MM.1S (cell line): ENCODE measurements at places on chromosomes 16 and 17.
A peak's percentile ranks its signal among the peaks of the same experiment; 100 is the strongest.

GRCh38 chr17:31248986-31249834 lies 47.8 kb downstream of the OMG start:
- no peak for DNase-seq

DNA sequence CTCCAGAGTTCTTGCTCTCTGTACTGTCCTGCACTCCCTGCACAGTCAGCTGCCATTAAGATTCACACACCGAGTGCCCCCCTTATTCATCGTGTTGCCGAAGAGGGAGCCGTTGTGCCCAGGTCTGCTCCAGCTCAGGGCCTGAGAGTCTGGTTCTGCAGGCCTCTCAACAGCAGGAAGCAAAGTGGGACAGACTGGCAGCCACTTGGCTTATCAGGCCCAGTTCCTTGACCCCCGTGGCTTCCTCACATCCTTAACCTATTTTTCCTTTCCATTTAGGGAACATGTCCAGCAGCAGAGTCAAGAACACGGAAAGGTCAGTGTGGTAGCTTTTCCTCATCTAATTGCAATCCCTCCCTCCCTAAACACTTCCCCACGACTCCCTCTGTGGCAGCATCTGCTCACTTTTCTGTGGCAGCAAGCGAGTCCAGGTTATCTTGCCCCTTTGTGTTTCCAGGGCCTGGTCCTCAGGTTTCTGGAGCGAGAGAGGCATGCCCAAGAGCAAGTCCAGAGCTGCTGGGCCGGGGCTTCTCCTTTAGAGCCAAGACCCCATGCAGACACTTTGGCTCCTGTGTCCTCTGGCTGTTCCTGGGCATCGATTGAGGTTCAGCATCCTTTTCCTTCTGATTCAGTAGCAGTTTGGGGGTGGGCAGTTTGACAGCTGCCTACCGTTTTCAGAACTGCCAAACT lies 22.1 kb upstream of the ADAM11 start:
- DNase-seq = no peak

DNA sequence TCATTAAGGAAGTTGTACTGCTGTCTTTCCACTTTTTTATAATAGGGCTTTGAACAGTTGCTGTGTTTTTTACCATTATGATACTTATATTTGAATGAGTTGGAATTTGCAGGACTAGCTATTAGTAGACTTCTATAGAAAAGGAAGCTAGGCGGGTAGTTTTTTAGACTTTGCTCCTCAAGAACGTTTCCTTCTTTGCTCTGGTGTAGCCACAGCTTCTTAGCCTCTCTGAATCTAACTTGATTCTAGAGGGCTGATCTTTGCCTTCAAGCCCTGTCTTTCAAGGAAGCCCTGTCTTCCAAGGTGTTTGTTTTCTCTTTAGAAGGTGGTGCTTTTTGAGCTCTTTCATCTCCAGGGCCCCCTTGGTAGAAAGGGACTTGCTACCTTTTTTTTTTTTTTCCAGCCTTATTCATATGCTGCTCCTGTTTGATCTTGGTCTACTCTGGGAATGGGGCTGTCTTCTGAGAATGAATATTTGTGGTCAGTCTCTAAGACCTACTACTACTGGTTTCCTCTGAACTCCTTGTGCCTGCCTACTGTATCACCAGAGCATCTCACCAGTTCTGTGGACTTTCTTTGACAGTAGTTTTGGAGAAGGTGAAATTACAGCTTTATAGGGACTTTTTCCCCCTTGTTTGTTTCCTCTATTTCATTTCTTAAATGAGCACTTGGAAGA lies 52.3 kb upstream of the RASL10B start:
- peak; percentile 9 for DNase-seq

GRCh38 chr16:16146380-16147315 lies 76.6 kb downstream of the ABCC6 start:
- no peak for DNase-seq

- DNase-seq = no peak
These were observed 142.5 kb upstream of the HS3ST2 start for GRCh38 chr16:22671301-22672076.

DNA sequence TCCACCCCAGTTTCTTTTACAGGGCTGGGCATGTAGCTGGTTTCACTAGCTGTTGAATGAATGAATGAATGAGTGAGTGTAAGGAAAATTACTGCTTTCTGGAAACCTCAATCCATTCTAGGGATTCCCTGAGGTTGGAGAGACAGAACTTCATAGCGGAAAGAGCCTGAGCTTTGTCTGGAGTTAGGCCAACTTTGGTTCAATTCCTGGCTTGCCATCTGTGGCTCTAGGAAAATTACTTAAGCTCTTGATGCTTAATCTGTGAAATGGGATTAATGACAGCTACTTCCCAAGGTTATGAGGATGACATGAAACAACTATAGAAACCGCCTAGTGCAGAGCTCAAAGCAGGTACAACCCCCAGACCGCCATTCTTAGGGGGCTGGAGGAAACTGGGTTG lies 76.3 kb upstream of the AXIN2 start:
- DNase-seq = no peak

DNA sequence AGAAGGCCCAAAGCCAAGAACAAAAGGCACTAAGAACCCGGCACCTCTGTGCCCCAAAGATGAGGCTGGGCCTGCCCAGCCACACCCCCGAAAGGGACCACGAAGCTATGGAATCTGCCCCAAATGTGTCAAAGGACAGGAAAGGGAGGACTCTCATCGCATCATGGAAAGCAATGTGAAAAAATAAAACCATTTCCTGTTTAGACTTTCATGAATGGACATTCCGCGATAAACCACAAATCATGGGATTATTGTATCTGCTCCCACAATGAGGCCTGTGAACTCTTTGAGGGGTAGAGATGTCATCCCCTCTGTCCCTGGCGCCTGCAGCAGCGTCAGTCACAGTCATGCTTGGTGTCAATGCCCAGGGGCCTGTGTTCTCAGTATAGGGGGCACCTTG lies 135.0 kb downstream of the COPRS start:
- DNase-seq = no peak

DNA sequence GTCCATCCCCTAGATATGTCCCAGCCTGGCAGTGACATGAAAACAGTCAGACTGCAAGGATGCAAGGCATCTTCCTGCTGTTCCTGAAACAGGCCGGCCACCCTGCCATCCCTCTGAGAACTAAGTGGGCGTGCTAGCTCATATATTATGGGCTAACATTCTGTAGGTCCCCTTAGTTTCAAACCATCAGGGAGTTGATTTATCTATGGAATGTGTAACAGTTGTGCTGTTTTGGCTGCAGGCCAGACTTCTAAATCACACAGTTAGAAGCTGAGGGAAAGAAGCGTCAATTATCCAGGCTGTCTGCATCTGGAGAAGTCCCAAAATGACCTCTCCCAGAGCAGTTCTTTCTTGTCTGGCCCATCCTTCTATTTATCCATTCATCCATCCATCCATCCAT lies 102.7 kb upstream of the DNAH9 start:
- no peak for DNase-seq

DNA sequence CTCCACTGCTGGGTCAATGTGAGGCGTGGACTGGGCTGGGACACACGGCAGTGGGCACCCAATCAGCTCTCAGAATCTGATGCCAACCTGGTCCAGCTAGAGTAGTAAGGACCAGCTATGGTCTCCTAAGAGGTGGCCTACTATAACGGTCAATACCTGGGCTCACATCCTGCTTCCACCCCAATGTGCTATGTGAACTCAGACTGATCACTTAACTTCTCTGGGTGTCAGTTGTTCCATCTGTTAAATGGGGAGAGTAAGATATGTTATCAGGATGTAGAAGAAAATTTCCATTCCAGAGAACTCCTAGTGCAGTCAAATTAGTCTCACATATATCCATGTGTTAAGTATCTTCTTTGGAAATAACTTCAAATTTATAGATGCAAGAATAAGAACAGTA lies 14.2 kb downstream of the FAM117A start:
- no peak for DNase-seq

GRCh38 chr17:81082177-81083073 lies 47.5 kb downstream of the BAIAP2 start:
- DNase-seq = no peak

GRCh38 chr16:87608400-87608985 lies 6.2 kb downstream of the JPH3 start:
- DNase-seq = peak; percentile 6

DNA sequence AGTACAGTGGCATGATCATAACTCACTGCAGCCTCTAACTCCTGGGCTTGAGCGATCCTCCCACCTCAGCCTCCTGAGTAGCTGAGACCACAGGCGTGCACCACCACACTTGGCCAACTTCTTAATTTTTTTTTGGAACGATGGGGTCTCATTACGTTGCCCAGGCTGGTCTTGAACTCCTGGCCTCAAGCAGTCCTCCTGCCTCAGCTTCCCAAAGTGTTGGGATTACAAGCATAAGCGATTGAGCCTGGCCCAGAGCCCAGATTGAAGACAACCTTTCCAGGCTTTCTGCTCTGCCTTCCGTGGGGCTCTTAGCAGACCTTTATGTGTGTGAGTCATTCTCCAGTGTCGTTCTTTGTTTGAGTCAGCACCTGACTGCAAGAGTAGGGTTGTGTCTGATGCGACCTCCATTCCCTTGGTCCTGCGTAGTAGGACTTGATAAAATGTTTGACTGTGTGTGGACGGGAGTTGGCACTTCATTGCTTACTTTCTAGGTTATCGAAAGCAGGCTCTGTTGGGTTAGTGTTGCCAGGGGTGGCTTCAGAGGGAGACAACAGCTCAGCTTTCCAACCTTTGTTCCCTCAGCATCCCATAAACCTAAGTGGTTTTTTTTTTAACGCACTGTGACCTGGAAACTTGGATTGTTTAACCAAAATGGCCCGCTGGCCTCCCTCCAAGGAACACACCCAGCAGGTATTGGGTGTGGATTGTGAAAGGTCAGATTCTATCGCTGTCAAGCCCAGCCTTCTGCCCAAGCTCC lies 26.4 kb downstream of the EEF2K start:
- DNase-seq = no peak

- DNase-seq = no peak
These were observed 559 bp downstream of the MVD start for GRCh38 chr16:88662222-88662842.

DNA sequence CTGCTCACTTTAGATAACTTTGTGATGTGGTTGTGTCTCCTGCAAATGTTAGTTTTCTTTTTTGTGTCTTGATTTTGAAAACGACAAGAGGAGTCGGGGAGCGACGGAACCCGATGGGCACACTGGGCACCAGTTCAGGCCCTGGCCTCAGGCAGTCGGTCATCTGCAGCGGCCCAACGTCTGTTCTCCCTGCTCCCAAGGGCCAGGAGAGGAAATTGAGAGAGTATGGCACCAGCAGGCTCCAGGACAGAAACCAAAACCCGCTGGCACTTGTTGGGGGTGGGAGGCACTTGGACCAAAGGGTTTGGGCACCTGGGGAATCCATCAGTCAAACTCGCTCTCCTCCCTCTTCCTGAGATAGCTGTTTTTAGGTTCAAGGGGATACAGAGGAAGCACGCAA lies 17.2 kb downstream of the RBFOX3 start:
- DNase-seq = no peak

DNA sequence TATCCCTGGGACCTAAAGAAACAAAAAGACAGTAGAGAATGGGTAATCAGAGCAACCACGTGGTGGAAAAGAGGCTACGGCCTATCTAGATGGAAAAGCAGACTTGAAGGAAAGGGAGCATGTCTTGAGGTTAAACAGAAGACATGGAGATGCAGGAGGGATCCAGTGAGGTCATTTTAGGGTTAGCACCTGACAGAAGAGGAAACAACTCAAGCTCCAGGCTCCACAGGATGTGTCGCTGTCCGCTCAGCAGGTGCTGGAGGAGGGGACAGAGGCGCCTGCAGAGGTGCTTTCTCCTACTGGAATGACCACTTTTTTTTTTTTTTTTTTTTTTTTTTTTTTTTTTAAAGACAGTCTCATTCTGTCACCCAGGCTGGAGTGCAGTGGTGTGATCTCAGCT lies 47.5 kb upstream of the CLEC3A start:
- no peak for DNase-seq

DNA sequence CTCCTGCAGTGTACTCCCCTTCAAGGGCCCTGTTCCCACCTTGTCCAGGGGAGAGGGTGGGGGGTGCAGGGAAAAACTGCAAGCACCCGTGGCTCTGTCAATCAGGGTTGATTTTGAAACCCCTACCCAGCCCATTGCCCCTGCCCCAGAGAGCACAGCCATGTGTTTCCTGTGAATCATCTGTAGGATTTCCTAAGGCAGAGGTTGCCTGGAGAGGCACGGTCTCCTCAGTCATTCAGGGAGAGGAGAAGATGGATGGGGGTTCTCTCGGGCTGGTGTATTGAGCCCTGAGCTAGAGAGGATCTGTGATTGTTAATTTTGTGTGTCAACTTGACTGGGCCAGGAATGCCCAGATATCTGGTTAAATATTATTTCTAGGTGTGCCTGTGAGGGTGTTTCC lies 3.5 kb upstream of the AGRP start:
- DNase-seq = no peak

DNA sequence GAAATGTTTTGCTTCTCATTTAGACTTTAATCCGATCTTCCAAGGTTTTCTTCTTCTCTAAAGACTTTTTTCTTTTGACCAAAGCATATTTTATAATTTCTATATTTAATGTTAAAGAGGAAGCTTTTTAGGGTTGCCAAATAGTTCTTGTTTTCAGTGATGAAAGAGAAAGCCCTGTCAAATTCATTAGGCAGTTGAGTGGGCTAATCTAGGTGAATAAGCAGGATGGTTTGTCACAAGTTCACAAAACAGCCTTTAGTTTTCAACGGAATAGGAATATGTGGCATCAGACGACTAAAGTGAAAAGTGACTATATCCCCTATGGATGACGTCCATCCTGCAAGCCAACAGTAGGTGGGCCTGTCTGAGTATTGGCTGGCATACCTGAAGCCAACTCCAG lies 118.8 kb downstream of the NLK start:
- no peak for DNase-seq

- DNase-seq = no peak
These were observed 25.9 kb downstream of the RNF213 start for GRCh38 chr17:80286638-80286960.

GRCh38 chr17:70947636-70948565 lies 778.6 kb downstream of the KCNJ2 start:
- DNase-seq = no peak

GRCh38 chr16:62638964-62639870 lies 603.0 kb upstream of the CDH8 start:
- peak; percentile 93 for DNase-seq

DNA sequence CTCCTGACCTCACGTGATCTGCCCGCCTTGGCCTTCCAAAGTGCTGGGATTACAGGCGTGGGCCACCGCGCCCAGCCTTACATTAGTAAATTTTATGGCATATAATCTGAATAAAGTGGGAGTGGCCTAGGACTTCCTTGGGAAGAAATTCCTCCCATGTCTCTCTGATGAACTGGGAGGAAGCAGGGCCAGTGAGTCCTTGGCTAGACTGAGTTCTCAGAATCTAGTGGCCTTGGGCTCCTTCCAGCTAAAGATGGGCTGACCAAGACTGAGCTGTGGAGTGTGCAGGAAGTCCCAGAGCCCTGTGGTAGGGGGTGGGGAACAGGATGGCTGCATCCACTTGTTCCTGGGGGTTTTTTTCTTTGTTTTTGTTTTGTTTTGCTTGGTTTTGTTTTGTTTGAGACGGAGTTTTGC lies 10.0 kb upstream of the NAGLU start:
- no peak for DNase-seq

GRCh38 chr17:76626442-76626841 lies 17.1 kb downstream of the ST6GALNAC1 start:
- no peak for DNase-seq

GRCh38 chr17:8223356-8224126 lies 13.2 kb upstream of the AURKB start:
- DNase-seq = peak; percentile 58

GRCh38 chr17:78329263-78330059 lies 30.4 kb downstream of the SOCS3 start:
- no peak for DNase-seq
